ENCODE measurements at places on chromosomes 3 and 15.

DNA sequence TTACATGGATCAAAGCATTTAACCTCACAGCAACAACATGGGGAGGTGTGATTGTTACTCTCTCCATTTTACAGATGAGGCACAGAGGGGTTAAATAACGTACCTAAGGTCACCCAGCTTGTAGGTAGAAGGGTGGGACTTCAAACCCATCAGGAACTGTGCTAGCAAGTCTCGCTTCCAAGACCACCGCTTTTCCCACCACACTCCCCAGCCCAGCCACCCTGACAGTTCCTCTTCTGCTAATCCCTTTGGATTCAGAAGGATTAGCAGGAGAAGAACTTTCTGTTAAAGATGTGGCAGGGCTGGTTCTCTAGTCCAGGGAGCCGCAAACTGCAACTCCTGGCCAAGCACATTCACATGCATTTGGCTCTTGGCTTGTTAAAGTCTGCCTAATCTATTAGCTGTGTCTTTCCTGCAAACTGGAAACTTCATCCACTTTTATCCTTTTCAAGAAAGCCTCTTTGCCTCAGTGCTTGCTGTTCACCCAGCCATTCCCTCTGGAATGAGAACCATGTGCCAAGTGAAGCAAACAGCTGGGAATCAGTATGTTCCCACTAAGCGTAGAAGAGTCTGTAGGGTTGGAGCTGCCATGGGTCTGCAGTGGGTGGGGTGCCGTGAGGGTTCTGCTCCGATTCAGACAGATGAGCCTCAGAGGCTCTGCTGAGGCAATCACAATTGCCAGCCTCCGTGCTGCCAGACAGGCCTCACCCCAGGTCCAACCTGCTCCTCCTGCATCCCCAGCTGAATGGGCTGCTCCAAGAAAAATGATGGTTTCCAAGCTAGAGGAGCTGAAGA, 44.6 kb downstream of the POMGNT2 start:
- no peak for DNase-seq

- no peak for DNase-seq
Measured at GRCh38 chr3:174101244-174101643, 703.7 kb downstream of the NLGN1 start.

GRCh38 chr3:40574050-40574449, 49.3 kb downstream of the ZNF621 start:
- DNase-seq, result no peak

GRCh38 chr15:89903015-89903857, 9.4 kb upstream of the AP3S2 start:
- DNase-seq, result no peak

- no peak for DNase-seq
Measured at GRCh38 chr3:33063651-33064051, 33.3 kb downstream of the GLB1 start.

DNA sequence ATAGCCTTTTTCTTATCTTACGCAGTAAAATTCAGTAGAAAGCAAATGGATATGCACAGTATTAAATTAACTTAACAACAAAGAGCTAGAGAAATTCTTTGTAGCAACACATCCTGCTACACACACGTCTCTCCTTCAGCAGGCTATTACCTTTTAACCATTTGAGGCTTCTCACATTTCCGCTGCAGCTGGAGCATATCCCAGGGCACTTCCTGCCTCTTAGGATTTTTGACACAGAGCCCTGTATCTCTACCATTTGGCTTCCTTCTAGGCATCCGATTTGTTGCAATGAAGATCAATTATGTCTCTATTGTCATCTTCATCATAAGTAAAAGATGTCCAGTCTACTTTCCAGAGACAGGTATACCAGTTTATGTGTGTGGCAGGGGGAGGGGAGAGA, 292.4 kb upstream of the CBLB start:
- no peak for DNase-seq

DNA sequence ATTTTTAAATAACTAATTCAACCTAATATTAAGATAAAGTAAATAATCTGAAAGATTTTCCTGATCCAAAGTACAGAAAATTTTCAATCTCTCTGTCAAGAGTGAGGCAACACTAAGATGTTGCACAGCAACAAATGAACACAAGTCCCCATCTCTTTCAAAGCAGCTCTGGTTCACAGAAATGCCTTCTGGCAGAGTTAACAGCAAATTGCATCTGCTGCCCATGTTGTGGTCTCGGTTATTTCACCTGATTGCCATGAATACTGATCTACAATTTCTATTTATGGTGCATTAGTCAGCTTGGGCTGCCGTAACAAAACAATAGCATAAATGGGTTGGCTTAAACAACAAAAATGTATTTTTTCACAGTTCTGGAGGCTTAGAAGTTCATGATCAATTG, 167.3 kb downstream of the BCHE start:
- no peak for DNase-seq

- no peak for DNase-seq
Measured at GRCh38 chr3:129445471-129445870, 5.4 kb downstream of the IFT122 start.

DNA sequence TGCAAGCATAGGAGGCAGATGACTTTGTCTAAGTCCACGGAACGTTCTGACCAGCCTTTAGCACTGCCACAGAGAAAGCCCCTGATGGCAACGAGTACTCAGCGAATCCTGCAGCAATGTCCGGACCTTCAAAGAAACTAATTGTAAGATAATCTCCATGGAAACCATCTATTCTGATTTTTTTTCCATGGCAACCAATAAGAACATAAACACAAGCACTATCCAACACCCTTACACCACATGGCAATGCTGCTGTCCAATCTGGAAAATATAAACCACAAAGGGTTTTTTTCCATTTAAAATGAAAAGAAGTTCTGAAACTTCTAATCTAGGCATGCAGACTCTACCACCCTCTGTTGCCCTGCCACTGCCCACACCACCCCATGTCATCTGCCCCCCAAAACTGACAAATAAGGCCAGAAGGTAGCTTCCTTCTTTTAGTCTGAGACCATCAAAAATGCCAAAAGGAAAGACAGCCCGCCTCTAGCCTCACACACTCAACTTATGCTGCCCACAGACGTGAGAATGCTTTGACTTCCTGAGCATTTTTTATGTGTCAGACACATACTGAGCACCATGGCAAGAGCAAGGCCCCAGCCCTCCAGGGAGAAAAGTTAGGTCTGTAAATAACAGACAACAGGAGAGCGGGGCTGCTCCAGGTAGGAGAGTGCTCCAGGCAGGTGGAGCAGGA, 44.5 kb downstream of the POC1A start:
- no peak for DNase-seq

DNA sequence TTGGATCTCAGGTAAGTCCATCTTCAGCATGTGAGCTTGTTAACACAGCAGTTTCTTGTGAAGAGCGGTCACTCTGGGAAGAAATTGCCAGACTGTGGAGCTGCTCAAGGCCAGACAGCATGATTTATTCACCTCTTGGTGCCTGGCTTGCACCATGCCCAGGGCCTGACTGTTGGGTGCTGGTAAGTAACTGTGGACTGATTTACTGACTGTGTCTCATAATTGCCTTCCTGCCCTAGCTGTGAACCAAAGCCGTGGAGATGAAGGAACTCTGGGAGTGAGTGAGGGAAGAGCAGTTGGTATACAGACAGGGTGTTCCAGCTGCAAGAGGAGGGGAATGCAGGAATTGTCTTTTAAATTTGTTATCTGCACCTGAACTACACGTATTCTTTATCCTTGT, 18.5 kb upstream of the WNT7A start:
- no peak for DNase-seq

DNA sequence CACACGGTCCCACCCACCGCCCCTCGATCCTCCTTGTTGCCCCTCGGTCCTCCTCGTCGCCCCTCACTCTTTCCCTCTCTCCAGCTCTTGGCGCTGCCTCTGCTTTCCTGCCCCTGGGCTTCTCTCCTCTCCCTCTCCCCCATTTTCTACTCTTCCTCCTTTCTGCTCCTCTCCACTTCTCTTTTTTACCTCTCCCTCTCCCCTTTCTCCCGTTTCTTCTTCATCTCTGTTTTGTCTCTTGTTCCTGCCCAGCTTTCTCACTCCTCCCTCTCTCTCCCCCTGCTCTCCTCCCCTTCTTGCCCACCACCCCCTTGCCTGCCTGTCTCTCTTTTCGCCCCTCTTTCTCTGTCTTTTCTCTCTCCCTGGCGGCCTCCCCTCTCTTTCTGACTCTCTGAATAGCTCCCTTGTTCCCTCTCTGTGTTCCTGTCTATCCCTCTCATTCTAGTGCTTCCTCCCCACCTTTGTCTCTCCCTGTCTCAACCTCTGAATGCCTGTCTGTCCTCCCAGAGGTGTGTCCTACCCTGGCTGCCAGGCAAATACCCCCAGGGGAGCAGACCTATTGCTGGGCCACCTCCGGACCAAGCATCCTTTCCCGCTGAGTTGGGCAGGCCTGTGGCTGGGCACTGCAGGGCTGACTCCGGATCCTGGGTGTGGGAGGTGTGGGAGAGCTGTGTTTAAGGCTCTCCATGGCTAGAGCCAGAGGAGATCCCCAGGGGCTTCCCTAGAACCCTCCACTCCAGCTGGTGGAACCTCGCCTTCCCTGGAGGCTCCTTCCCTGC, 41.0 kb downstream of the EPHB3 start:
- DNase-seq, result no peak

Data from activated CD8-positive, alpha-beta memory T cell treated with anti-CD3 and anti-CD28 coated beads for 1 hour (primary cell).